ENCODE measurements at places on chromosomes 16 and 17.

DNA sequence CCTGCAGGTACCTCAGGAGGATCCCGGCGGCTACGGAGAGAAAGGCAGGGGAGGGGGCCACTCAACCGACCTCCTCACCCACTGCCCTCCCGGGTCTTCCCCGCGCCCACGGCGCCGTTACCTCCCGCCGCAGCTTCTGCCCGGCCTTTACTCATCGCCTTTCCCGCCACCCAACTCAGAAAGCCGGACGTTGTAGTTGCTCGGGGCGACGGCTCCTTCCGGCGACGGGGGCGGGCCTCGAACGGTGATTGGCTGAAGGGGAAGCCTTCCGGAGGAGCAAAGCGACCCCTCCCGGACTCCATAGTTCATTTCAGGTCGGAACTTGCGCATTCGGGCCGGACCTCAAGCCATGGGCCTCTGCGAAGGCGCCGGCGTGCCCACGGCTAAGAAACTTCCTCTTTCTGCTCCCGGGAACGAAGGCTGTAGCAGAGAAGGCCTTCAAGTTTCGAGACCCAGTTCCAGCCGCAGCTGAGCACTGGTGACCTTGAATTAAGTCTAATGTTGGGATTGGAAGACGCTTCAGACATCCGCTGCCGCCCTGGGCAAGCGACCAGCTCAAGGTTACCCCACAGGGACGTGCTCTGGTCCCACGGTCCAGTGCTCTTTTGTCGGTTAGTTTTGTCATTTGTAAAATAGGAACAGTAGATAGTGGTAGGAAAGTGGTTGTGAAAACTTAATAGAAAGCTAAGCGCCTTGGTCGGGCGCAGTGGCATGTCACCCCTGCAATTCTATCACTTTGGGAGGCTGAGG, at the start of gene PSMC3IP:
TSS of gene PSMC3IP (minus strand) at position 198 of the 750 bp plus-strand sequence. CDS start at position 155, 43 bp downstream.
- peak; percentile 96 for DNase-seq

DNA sequence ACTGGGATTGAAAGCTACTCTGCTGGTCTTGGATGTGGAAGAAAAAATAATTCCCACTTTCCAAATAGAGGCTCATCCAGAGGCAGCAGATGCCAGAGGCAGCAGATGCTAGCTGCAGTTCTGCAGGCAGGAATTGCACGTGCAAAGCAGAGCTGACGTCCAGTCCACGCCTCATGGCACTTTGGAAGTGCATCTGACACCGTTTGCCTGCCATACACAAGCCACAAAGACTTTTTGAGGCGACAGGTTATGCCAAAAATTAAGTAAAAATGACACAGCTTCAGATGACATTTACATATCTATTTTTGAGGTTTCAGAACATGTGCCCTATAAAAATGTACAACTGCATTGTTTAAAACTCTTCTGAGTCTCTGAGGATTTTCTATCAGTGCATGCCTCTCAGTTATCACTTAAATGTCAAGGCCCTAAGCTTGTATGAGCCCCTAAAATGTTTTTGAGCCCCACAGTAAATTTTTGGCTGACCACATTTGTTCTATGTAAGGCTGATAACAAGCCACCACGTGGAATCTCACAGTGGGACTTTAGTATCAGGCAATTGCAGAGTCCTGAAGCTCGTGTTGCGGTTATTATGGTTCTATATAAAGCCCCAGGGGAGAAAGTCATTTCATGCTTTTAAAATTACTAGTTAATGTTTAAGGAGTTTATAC, 239.2 kb downstream of the PRKCA start:
- no peak for DNase-seq

- no peak for DNase-seq
Observed at GRCh38 chr17:57808882-57809281, 41.0 kb downstream of the MRPS23 start.

- DNase-seq: no peak
Observed at GRCh38 chr16:69078073-69078472, 27.4 kb upstream of the HAS3 start.

GRCh38 chr17:40564883-40565768, at the start of gene CCR7:
CCR7 (minus strand) TSS chr17:40565472; CDS start chr17:40565409, 63 bp downstream.
- DNase-seq: no peak

DNA sequence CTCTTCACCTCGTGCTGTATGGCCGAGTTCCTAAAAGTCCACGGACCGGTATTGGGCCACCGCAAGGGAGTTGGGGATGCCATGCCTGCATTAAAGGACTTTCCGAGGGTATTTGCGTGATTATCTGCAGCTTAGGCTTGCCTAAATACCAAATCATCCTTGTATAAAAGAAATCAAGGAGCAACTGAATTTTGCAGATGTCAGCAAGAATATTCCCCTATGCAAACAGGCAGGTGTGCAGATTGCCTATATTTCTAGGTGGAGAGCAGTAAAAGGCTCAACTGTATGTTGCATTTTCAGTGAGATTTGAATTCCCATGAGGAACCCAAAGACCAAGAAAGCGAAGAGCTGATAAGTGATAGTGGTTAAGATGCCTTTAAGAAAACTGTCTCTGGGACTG, 452.3 kb downstream of the CDH11 start:
- DNase-seq: no peak

Measured in lower lobe of right lung (tissue), 2 donors.